ENCODE measurements at places on chromosomes 4 and X. TPM values are rescaled to one million over a fixed set of nuclear protein-coding genes. Genes with fewer than 3 reads are reported as not detected.
A peak's percentile ranks its signal among the peaks of the same experiment; 100 is the strongest.

DNA sequence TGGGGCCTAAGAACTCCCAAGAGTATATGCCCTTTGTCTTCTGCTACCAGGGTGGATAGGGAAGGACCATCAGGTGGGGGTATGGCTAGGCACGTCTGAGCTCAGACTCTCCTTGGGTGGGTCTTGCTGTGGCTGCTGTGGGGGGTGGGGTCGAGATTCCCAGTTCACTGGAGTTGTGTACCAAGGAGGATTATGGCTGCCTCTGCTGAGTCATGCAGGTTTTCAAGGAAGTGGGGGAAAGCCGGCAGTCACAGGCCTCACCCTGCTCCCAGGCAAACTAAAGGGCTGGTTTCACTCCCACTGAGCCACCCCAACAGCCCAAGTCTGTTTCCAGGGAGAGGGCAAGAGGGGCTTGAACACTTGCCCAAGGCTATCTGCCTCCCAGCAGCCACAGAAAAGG, 249.7 kb downstream of the NR3C2 start:
- H3K4me1 ChIP-seq: no peaks in the 10 kb centered on the region
- H3K36me3 ChIP-seq: no peaks in the 10 kb centered on the region
- no peaks in the 10 kb centered on the region for H3K27me3 ChIP-seq
- no peak overlapping the region for H3K27ac ChIP-seq
- no peak for DNase-seq

GRCh38 chr4:128951316-128951715, 141.8 kb downstream of the JADE1 start:
- no peak overlapping the region for H3K4me3 ChIP-seq
- H3K27ac ChIP-seq: no peak overlapping the region
- H3K4me1 ChIP-seq: no peaks in the 10 kb centered on the region
- H3K36me3 ChIP-seq: no peaks in the 10 kb centered on the region
- DNase-seq: no peak

- no peaks in the 10 kb centered on the region for H3K27me3 ChIP-seq
- DNase-seq: no peak
- H3K4me1 ChIP-seq: peaks cover 9% of the 10 kb centered on the region
- H3K27ac ChIP-seq: no peak overlapping the region
- no peak overlapping the region for H3K4me3 ChIP-seq
These were observed 110.5 kb downstream of the KDR start for GRCh38 chr4:55014876-55015275.

GRCh38 chrX:20740443-20740842, 473.7 kb upstream of the RPS6KA3 start:
- H3K4me1 ChIP-seq: no peaks in the 10 kb centered on the region
- no peak for DNase-seq
- H3K27me3 ChIP-seq: no peaks in the 10 kb centered on the region
- no peaks in the 10 kb centered on the region for H3K36me3 ChIP-seq
- H3K27ac ChIP-seq: no peak overlapping the region

GRCh38 chr4:8836664-8837171, 34.9 kb downstream of the HMX1 start:
- peaks cover 64% of the 10 kb centered on the region for H3K27me3 ChIP-seq
- H3K36me3 ChIP-seq: no peaks in the 10 kb centered on the region
- H3K4me3 ChIP-seq: no peak overlapping the region
- no peak for DNase-seq
- no peaks in the 10 kb centered on the region for H3K4me1 ChIP-seq
- H3K27ac ChIP-seq: no peak overlapping the region

DNA sequence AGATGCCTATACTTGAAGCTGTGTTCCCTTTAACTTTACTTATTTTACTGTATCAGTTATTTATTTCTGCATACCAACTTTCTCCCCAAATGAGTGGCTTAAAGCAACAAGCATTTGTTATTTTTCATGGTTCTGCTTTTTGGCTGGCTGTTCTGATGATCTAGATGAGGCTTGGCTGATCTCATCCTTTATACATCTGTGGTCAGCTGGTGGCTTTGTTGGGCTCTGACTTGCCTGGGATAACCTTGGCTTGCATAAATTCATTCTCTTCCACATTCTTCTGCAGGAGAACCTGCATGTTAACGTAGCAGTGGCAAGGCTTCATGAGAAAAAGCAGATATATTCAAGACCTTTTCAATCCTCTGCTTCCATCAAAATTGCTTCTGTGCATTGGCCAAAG, 1317.6 kb downstream of the ADGRL3 start:
- no peaks in the 10 kb centered on the region for H3K4me1 ChIP-seq
- no peaks in the 10 kb centered on the region for H3K36me3 ChIP-seq
- DNase-seq: no peak
- H3K27ac ChIP-seq: no peak overlapping the region
- H3K27me3 ChIP-seq: no peaks in the 10 kb centered on the region
- no peak overlapping the region for H3K4me3 ChIP-seq

- peak; percentile 73 for DNase-seq
- no peak overlapping the region for H3K27ac ChIP-seq
- no peak overlapping the region for H3K4me3 ChIP-seq
- H3K4me1 ChIP-seq: peaks cover 39% of the 10 kb centered on the region
- H3K27me3 ChIP-seq: no peaks in the 10 kb centered on the region
These were observed 17.8 kb upstream of the CHIC2 start for GRCh38 chr4:54082168-54082567.

- no peaks in the 10 kb centered on the region for H3K36me3 ChIP-seq
- no peaks in the 10 kb centered on the region for H3K27me3 ChIP-seq
- no peak overlapping the region for H3K4me3 ChIP-seq
- H3K4me1 ChIP-seq: no peaks in the 10 kb centered on the region
These were observed 59.5 kb downstream of the PPA2 start for GRCh38 chr4:105414316-105414715.

DNA sequence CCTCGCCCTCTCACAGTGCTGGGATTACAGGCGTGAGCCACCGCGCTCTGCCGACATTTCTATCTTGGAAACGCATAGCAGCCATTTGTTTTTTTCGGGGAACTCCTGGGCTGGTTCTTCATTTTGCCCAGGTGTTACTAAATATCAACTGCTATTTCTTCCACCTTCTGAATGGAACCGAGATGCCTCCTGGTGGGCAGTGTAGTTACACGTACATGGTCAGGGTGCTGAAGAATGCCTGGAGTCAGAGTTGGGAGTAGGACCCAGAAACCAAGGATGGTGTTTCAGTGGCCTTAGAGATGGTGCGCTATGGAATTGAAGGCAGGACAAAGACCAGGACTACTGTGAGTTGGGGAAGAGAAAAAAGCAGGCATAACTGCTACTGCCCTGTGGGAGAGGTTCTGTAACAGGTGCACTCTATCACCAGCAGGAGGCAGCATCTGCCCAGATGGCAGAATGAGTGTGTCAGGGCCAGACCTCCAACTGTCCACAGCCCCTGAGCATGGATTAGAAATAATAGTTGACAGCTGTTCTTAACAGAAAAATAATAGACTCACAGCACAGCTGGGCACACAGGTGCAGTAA, 81.7 kb downstream of the ZC4H2 start:
- no peak for DNase-seq
- no peak overlapping the region for H3K27ac ChIP-seq
- no peaks in the 10 kb centered on the region for H3K36me3 ChIP-seq
- no peaks in the 10 kb centered on the region for H3K27me3 ChIP-seq

DNA sequence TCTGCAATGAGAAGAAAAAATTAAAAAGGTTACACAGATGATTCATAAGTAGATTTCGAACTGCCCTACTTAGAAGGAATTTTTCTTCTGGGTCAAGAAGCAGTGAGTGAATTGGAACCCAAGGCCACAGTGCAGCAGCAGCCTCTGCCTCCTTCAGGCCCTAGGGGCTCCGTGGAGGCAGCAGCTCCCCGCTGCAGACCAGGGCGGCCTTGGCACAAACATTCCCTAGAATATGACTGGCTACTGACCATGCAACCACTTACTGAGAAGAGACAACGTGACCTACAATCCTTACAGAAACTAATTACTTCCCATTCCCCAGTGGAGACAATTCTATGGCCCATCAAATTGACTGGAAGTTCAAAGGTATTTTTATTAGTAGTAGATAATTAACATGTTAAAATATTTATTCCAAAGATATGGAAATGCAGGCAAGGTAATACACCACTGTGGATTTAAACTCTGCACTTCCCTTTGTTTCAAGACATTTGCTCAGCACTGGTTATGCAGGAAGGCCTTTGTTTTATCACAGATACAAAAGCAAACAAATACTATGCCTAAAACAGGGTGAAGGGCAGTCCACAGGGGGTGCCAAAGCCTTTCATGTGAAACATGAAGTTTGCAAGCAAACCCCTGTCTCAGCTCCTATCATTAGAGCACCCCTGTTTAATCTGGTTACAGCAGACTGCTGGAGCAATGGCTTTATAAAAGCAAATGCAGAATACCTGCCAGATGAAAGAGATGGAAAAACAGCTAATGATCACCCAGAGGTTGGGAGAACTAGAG, 59.2 kb downstream of the PCDH19 start:
- DNase-seq: no peak
- no peaks in the 10 kb centered on the region for H3K4me1 ChIP-seq
- H3K27me3 ChIP-seq: no peaks in the 10 kb centered on the region
- H3K4me3 ChIP-seq: no peak overlapping the region
- no peaks in the 10 kb centered on the region for H3K36me3 ChIP-seq

DNA sequence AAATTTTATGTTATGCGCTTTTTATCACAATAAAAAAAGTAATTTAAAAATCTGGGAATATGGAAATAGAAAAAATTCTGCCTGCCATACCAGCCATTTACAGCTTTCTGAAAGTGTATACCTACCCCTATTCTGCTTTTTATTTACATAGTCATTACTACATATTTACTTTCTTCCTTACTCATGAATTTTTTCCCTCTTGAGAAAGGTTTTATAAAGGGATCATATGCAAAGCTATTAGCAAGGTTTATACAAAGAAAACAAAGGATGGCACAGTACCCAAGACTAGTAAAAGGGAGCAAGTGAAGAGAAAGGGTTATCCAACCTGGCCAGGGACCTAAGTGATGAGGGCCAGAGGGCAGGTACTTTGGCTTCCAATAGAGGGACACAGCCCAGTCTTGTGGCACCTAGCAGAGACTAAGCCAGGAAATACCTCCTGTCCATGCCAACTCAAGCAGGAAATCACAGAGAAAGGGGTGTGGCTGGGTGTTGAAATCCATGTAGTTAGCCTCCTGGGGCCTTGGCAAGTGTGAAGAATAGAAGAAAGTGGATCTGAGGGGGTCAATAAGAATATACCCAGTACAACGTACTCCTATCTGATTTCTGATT, 207.3 kb upstream of the VEGFC start:
- peak; percentile 46 for DNase-seq
- H3K27me3 ChIP-seq: no peaks in the 10 kb centered on the region
- no peak overlapping the region for H3K27ac ChIP-seq
- peaks cover 25% of the 10 kb centered on the region for H3K4me1 ChIP-seq
- H3K36me3 ChIP-seq: no peaks in the 10 kb centered on the region

GRCh38 chr4:156970501-156971164, 966 bp downstream of the PDGFC start:
- peak; percentile 62 for DNase-seq
- H3K4me1 ChIP-seq: peaks cover 14% of the 10 kb centered on the region
- H3K27ac ChIP-seq: no peak overlapping the region
- no peaks in the 10 kb centered on the region for H3K36me3 ChIP-seq

DNA sequence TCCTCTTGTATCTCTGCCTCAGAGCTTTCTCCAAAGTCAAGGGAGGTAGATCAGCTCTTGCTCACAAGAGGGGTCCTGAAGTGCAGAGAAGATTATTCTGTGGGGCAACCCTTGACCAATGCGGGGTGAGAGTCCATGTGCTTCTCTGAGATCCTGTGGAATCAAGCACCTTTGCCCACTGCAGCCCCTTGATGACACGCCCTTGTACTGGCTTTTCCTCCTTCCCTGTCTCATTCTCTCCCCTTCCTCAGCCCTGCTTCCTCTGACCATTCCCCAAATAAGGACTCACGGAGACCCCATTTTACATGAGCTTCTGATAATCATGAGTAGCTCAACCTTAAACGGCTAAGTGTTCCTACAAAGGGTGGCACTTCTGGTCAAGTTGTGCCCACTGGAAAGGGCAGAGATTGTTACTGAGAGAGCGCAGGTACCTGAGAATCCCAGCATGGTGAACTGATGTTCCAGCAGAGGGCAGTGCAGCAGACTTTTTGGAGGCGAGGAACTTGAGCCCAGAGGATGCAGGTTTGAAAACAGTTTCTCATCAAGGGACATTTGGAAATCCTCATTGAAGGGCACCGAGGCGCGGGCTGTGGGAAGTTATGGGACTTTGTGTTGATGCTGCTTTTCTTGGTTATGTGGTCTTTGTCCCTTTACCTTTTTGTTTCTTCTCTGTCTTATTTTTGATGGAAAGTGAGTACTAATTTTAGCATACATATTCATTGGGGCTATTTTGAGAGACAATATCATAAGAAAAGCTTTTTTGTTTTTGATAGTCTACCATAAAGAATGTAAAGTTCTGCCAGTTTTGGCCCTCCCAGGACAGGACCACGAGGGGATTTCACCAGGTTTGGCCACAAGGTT, 201.3 kb downstream of the RBM46 start:
- no peak overlapping the region for H3K4me3 ChIP-seq
- H3K4me1 ChIP-seq: no peaks in the 10 kb centered on the region
- peak; percentile 43 for DNase-seq
- no peaks in the 10 kb centered on the region for H3K36me3 ChIP-seq
- no peak overlapping the region for H3K27ac ChIP-seq

GRCh38 chrX:54715621-54716020, 82.4 kb downstream of the ITIH6 start:
- no peak overlapping the region for H3K4me3 ChIP-seq
- no peaks in the 10 kb centered on the region for H3K27me3 ChIP-seq
- no peak overlapping the region for H3K27ac ChIP-seq
- no peaks in the 10 kb centered on the region for H3K4me1 ChIP-seq
- DNase-seq: no peak

DNA sequence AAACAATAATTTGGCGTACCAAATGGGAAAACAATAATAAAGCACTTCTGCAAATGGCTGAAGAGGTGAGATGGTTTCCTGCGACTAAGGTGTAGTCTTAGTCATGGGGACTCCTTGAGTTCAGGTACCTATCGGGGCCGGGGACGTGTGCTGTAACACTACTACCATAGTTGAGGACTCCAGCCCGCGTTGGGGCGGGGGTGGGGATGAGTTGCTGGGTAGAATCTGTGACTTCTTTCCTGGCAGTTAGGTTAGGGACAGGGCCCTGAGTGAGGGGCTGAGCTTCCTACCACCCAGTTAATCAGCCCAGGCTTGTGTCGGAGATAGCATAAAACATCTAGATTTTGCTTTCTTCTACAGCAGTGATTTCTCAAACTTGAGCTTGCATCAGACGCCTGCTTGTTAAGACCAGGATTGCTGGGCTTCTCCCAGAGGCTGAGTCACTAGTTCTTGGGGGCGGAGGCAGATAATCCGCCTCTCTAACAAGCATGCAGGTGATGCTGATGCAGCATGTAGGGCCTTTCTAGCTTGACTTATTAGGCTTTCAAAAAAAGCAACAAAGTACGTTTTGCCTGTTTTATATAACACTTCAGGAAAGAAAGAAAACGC, 30.2 kb downstream of the RBBP7 start:
- no peaks in the 10 kb centered on the region for H3K4me1 ChIP-seq
- H3K27ac ChIP-seq: peak overlapping the region; percentile 39
- no peak for DNase-seq
- no peaks in the 10 kb centered on the region for H3K27me3 ChIP-seq
- no peak overlapping the region for H3K4me3 ChIP-seq

Gene FHDC1
- 16.8 TPM for total RNA-seq

Gene ZBTB33
- total RNA-seq: 29.0 TPM

Gene ARHGAP4
- total RNA-seq: 47.0 TPM

Gene MTMR8
- 1.9 TPM for total RNA-seq

Gene QRFPR
- total RNA-seq: not detected

Gene KLHL2
- total RNA-seq: 27.2 TPM

Gene NCAPG
- total RNA-seq: 53.7 TPM

Gene BMX
- total RNA-seq: not detected

Data from PC-9 (cell line).